Esophagus squamous epithelium (tissue), 5 donors: ENCODE measurements at places on chromosomes 4 and X.

GRCh38 chr4:109411964-109412363 lies 21.7 kb upstream of the SEC24B start:
- H3K4me3 ChIP-seq = no peak overlapping the region
- peaks cover 12% of the 10 kb centered on the region for H3K4me1 ChIP-seq
- no peak overlapping the region for H3K27ac ChIP-seq
- DNase-seq = no peak

DNA sequence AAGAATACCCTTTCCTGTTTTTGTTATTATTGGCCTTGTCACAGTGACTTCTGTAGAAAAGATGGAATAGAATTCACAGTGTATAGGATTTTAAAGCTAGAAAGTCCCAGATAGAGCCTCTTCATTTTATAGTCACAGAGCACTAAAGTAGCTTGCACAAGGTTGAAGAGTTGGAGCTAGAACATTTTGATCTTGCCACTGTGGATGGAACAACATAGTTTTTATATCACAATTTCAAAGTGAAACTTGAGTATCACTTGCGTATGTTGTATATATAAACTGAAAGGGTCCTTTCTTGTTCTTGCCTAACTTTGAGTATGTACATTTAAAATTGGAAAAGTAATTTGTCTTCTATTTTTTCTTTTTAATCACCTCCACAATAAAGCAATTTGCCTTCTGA lies 2.7 kb downstream of the USO1 start:
- H3K27me3 ChIP-seq = no peaks in the 10 kb centered on the region
- peaks cover 38% of the 10 kb centered on the region for H3K4me1 ChIP-seq
- H3K36me3 ChIP-seq = no peaks in the 10 kb centered on the region
- H3K4me3 ChIP-seq = peak overlapping the region; percentile 85
- DNase-seq = no peak

DNA sequence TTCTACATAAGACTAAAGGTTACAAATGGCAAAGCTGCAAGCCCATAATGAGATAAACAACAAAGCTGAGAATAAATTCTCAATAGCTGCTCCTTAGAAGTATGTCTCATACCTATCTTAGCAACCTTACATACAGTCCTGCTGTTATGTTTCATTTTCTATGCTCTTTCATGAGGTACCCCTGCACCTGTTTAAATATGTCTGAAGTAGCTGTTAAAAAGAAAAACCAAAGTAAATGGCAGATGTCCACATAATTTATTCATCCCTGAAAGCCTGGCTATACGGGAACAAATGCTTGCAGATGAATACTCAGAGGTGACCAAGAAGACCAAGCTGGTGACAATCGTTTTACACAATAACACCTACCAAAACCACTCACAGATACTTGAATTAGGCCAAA lies 22.5 kb downstream of the PPA2 start:
- no peak for DNase-seq
- no peaks in the 10 kb centered on the region for H3K36me3 ChIP-seq
- no peak overlapping the region for H3K27ac ChIP-seq
- H3K27me3 ChIP-seq = no peaks in the 10 kb centered on the region
- no peak overlapping the region for H3K4me3 ChIP-seq

- no peaks in the 10 kb centered on the region for H3K27me3 ChIP-seq
- H3K36me3 ChIP-seq = no peaks in the 10 kb centered on the region
- H3K4me3 ChIP-seq = no peak overlapping the region
- DNase-seq = no peak
- H3K27ac ChIP-seq = no peak overlapping the region
These were observed 53.8 kb upstream of the ABCG2 start for GRCh38 chr4:88212253-88212561.

DNA sequence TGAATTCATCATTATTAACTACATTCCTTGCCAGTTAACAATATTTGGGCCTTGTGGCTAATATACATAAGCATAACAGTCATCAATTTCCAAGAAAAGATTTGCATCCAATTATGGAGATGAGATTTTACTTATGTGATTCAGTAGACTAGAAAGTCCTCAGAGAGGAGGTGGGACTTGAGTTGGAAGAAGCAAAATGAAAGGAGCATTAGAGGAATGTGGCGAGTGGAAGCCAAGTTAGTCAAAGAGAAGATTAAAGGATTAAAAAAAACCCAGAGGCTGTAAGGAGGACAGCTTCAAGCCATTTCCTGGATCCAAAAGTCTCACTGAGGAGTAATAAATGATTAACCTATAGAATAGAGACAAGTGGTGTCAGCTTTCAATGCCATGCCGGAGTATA lies 1099.4 kb upstream of the IGFBP7 start:
- H3K4me1 ChIP-seq = no peaks in the 10 kb centered on the region
- no peak for DNase-seq
- H3K27ac ChIP-seq = no peak overlapping the region
- no peaks in the 10 kb centered on the region for H3K36me3 ChIP-seq

DNA sequence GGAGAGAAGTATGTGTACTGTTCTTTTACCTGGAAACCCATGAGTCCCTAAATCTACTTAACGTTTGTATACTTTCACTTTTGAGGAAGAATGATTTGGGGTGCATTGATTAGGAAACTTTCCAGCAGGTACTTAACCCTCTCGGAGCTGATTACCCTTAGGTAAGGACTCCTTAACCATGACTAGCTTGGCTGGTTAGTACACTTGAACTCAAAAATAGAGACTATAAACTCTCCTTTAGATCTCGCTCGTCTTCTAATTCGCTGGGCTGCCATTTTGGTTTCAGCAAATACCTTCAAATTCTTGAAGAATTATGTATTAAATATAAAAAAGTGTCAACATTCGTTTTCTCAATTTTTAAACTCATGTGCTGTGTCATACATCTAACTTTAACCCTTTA lies 2.0 kb downstream of the USP9X start:
- H3K4me1 ChIP-seq = peaks cover 49% of the 10 kb centered on the region
- H3K27ac ChIP-seq = peak overlapping the region; percentile 98
- H3K36me3 ChIP-seq = no peaks in the 10 kb centered on the region
- no peak for DNase-seq
- peak overlapping the region; percentile 94 for H3K4me3 ChIP-seq

DNA sequence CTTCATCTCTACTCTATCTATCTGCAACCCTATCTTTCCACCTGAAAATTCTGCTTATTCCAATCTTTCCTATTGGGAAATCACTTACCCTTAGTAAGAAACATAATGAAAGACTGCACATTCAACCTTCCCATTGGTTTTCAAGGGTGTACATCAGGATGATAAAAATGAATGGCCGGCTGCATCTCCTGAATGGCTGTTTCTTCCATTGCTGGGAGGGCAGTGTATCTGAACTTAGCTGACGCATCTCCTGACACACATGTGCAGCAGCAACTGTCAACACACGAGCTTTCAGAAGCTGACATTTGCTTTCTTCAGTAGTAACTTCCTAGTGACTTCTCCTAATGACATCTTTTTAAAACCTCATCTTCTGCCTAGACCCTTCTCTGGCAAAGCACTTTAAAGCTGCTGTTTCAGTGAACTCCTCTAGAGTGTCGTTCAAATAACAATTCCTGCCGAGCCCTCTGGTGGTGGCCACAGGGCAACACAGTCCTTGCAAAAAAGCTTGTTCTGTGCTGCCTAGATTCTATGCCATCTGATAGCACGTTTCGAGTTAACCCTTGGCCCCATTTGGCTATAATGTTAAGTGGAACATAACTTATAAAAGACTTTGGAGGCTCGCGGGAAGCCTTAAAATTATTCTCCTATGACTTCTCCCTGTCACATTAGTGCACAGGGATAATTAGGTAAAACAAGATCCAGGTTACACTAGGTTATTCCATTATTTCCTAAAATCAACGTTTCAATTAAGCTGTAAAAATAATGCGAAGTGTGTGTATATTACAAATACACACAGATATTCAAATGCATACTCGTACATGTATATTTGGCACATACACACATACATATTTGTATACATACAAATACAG lies 2340.7 kb downstream of the PCDH7 start:
- no peak overlapping the region for H3K27ac ChIP-seq
- H3K27me3 ChIP-seq = no peaks in the 10 kb centered on the region
- H3K4me3 ChIP-seq = no peak overlapping the region
- H3K4me1 ChIP-seq = no peaks in the 10 kb centered on the region

DNA sequence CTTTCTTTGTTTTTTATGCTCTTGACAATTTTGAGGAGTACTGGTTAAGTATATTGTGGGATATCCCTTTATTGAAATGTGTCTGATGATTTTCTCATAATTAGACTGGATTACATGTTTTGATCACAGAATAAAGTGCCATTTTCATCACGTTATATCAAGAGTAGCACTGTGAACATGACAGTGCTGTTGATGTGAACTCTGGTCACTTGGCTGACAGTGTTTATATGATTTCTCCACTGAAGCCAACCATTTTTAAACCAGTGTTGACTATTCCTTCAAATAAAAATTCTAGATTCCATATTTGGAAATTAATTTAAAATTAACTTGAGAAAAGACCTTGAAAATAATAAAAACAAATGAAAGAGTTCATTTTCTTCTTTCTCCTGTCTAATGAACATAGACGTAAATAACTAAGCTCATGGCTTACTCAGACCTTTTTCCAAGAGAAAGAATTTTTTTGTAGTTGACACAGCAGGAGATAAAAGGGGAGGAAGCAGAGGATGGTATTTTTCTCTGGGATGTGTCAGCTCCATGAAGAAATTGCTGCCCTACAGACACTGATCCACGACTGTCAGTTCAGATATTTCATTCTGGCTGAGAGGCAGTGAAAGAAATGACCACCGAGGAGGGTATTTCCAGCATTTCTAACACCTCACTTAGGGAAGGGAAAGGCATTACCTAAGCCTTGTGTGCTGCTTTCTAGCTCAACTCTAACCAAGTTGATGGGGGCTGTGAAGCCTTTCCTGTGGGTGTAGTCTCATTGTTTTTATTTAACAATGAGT lies 150.9 kb upstream of the ANK2 start:
- no peak overlapping the region for H3K27ac ChIP-seq
- H3K27me3 ChIP-seq = no peaks in the 10 kb centered on the region
- no peaks in the 10 kb centered on the region for H3K4me1 ChIP-seq

DNA sequence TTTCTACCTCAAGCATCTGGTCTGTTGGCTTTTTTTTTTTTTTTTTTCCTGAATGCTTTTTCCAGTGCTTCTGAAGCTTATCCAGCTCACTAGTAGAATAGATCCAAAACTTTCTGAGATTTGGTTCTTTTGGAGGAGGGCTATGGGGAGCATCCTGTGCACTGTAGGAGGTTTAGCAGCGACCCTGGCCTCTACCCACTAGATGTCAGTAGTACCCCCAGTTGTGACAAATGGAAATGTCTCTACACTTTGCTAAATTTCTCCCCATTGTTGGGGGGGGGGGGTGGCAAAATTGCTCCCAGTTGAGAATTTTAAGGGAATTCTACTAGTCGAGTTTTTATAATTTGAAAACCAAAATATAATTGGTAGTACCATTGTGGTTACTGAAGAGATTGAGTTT lies 23.0 kb upstream of the PPA2 start:
- no peaks in the 10 kb centered on the region for H3K36me3 ChIP-seq
- no peaks in the 10 kb centered on the region for H3K4me1 ChIP-seq
- H3K27me3 ChIP-seq = no peaks in the 10 kb centered on the region
- no peak overlapping the region for H3K27ac ChIP-seq
- no peak for DNase-seq
- H3K4me3 ChIP-seq = no peak overlapping the region

GRCh38 chr4:168619266-168619631 lies 122.4 kb downstream of the PALLD start:
- H3K27me3 ChIP-seq = no peaks in the 10 kb centered on the region
- H3K4me3 ChIP-seq = no peak overlapping the region
- no peak for DNase-seq
- no peaks in the 10 kb centered on the region for H3K4me1 ChIP-seq
